ENCODE measurements at places on chromosomes 12 and 14.

- no peak for DNase-seq
These were observed 8.0 kb downstream of the ANO6 start for GRCh38 chr12:45223868-45224267.

DNA sequence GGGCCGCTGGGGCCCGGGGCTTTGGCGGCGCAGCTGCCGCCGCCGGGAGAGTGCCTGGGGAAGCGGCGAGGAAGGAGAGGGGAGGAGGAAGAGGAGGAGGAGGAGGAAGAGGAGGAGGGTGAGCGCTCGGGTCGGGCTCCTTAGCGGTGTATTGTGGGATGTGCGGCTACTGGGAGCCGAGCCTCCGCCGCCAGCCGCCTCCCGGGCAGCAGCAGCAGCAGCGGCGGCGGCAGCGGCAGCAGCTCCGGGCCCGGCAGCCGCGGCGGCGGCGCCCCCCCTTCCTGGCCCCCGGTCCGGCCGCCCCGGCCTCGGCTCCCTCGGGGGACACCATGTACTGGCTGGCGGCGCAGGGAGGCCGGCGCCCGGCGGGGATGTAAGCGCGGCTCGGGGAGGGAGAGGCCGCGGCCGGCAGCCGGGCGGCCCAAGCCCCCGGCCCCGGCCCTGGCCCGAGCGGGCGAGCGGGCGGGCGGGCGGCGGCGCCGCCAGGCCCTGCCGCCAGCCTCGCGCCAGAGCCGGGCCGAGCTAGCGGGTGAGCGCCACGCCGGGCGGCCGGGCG, at the start of gene SETD1B:
SETD1B (plus strand) TSS at position 149 of the 556 bp plus-strand sequence. CDS start 729 bp downstream, outside the sequence.
- no peak for DNase-seq

GRCh38 chr12:17381211-17381610, 708.8 kb downstream of the RERGL start:
- DNase-seq: no peak

DNA sequence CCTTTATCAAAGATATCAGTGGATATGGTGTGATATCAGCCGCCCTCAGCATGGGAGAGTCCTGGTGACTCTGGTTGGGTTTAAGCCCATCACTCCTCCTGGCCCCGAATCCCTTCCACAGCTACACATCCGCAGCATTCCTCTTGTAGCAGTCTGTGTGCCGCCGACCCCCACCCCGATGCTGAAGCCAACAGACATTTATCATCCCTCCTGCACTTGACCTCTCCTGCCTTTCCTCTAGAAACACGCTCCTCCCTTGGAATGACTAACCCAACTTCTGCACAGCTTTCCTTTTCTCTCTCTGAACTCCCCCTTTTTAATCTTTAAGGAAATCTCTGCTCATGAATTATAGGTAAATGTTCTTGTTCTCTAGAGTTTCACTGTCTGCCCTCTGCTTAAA, 250.9 kb upstream of the FOXN3 start:
- DNase-seq: no peak

DNA sequence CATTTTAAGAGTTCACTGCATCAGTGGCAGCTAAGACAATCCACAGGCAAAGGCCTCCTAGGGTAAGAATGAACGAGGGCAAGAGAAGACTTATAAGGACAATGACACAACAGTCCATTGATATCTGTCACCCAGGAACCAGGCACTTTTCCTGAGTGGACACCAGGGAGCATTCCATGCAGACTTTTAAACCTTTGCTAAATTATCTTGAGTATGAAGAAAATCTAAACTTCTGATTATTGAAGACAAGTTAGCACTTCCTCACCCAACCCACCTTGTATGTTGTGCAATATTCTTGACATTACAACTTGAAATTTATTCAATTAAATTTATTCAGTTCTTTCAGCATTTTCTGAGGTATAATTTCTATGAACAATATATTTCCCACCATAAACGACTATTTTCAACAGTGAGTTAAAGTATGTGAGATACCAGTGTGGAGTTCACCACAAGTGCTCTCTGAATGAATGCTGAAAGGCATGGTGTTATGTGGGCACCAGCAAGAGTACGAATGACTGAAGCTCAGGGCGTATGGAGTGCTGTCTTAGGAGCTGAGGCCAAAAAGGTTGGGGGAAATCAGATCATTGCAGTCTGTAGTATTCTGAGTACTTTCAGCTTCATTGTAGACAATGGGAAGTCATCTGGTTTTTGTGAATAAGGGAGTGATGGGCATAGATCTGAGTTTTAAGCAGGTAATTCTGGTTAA, 124.3 kb upstream of the LMNTD1 start:
- DNase-seq: no peak

DNA sequence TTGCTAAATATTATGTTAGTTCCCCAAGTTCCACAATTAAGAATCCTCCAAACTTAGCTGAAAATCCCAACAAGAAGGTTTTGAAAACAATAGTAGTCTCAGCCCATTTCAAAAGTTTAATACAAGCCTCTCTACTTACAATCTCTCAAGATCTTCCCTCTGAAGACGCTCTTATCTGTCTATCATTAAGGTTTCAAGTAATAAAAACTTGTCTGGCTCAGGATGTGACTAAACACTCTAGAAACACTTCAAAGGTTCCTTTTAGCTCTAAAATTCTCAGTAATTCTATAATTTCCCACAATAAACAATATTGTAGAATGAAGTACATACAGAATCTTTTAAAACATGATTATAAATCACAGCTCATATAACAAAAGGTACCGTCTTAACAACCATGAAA, 16.3 kb downstream of the YAF2 start:
- no peak for DNase-seq
